Naive thymus-derived CD8-positive, alpha-beta T cell (primary cell): ENCODE measurements at places on chromosomes 2 and 18. TPM values are rescaled to one million over a fixed set of nuclear protein-coding genes. Genes with fewer than 3 reads are reported as not detected.

GRCh38 chr2:103669531-103669930, 907.7 kb downstream of the TMEM182 start:
- no peak for DNase-seq

DNA sequence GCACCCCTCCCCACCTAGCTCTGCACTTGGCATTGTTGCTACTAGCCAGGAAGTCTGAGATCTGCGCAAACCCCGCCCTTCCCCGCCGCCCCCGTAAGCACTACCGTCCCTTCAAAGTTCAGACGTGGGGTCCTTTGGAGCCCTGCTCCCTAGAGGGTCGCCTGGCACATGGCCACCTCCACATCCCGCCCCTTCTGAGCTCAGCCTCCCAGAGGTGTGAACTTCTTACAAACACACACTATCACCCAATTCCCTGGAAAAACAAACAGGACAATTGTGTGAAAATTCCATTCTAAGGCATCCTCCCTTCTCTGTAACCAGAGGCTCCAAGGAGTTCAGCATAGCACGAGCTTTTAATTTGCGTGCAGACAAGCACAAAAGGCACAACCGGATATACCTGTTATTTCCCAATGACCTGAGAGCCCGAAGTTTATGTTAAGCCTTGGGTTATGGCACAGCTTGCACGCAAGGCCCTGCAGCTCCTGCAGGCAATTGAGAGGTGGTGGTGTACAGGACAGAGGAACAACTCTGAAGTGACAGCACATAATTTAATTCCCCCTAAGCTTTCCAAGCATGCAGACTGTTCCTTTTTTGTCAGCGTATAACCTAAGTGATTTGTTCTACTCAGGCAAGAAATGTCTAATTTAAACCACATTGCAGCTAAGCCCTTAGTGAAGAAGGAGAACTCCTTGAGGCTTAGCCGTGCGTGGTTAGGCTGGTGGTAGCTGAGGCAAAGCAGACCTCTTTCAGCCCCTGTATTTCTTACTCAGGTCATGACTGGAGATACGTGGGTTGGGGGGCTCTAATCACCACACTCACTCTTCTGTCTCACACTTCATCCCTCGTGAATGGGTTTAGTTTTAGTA, 20.3 kb upstream of the CYP1B1 start:
- no peak for DNase-seq

DNA sequence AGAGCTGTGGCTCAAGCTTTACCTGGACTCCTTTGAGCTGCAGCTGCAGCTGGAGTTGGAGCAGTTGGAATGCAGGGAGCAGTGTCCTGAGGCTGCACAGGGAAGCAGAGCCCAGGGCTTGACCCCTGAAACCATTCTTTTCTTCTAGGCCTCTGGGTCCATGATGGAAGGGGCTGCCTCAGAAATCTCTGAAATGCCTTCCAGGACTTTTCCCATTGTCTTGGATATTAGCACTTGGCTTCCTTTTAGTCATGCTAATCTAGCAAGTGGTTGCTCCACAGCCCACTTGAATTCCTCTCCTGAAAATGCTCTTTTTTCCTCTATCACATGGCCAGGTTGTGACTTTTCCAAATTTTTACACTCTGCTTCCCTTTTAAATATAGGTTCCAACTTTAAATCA, 108.6 kb upstream of the RNF152 start:
- no peak for DNase-seq

DNA sequence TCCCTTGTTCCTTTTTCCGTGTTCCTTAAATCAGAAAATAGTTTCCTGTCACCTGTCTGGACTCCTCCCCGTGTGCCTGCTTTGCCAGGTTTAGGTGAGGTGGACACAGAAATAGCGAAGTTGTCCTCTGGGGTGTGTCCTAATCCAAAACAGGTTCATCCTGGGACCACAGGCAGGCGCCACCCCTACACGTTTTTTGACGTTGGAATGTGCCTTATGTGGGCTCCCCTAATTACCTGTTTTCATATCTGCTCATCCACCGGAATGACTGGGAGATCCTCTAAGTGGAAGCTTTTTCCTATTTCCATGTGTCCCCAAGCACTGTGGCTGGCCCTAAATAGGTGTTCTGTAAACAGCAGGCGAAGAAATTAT, 49.0 kb upstream of the PAIP2B start:
- no peak for DNase-seq

DNA sequence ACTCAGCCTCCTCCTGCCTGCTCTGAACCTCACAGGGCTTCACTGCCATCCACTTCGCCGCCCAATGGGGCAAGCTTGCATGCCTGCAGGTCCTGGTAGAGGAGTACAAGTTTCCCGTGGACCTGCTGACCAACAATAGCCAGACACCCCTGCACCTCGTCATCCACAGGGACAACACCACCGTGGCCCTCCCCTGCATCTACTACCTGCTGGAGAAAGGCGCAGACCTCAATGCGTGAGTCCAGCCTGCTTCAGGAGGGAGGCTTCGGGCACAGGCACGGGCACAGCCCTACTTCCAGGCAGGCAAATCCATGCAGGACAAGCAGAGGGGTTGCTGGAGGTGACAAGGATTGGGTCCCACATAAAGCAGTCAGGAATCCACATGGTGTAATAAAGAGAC, 1.2 kb downstream of the ANKRD53 start:
- no peak for DNase-seq

GRCh38 chr2:218718058-218718457, 7.4 kb downstream of the TTLL4 start:
- DNase-seq: no peak

DNA sequence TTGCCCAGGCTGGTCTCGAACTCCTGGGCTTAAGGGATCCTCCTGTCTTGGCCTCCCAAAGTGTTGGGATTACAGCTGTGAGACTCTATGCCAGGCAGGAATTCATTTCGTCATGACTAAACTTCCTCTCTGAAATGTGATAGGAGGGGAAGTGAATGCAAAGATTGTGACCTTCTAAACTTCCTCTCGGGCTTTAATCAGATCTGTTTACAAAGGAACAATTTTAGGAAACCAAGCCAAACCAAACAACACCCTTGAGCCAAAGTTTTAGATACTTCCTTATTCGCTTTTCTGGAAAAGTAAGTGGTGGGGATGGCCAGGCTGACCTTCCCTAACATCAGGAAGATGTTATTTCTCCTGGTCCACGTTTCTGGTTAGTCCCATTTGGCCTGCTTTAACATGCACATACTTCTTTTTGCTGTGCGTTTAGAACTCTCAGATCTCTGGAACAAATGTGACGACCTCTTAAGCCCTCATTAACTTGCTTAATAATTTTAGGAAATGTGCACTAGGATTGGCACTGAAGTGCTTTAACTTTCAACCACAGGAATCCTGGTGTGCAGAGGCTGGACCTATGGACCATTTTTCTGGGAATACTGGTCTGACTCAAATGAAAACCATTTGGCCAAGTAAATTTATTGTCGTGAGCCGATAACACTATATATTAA, 33.2 kb upstream of the YES1 start:
- DNase-seq: no peak

DNA sequence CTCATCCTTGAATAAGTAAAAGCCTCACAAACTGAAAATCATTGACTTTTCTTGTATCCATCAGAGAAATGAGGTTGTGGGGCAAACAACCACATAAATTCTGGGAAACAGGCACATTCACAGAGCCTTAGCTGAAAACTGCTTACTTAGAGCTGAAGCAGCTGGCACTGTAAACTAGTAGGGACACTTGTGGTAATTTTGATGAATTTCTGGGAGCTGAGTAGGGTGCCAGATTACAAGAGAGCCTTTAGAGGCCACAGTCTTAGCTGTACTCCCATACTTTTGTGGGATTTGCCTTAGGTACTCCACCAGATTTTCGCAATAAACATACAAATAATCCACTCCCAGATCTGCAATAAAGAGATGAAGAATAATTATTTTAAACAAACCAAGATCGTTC, 315.2 kb downstream of the TMX3 start:
- DNase-seq: no peak

The SPP2 gene
- not detected for total RNA-seq

- DNase-seq: no peak
Measured at GRCh38 chr2:195648787-195649186, 8.2 kb upstream of the SLC39A10 start.

The SLC4A1AP gene
- total RNA-seq: 27.4 TPM

DNA sequence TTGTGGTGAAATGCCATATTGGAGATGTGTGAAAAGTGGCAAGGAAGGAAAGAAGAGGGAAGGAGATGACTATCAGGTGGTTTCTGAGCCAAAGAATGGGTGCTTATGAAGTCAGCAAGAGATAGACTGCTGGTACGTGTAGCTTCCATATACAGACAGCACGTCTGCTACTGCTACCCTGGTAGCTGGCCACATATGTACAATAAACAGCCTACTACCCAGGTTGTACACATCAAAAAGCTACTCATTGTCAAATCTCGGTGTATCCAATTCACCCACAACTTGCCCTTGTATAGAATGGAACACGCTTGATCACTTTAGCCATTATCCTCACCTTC, 761.8 kb downstream of the LRRTM4 start:
- DNase-seq: no peak

DNA sequence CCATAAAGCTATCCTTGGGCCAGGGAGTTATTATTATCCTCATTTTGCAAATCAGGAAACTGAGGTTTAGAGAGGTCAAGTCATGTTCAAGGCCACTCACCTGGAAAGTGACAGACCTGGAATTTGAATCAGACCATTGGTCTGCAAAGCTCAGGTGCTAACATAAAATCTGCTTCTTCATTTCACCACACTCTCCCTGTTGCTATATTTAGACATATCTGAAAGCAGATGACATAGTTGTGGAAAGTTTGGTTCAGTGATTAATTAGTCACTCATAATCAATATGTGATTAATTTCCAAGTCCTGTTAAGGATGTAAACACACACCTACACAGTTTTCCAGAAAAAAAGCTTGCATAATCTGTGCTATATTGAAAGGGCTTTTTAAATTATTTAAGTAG, 57.4 kb downstream of the LINC00305 start:
- DNase-seq: no peak

The SLC11A1 gene
- 0.47 TPM for total RNA-seq

DNA sequence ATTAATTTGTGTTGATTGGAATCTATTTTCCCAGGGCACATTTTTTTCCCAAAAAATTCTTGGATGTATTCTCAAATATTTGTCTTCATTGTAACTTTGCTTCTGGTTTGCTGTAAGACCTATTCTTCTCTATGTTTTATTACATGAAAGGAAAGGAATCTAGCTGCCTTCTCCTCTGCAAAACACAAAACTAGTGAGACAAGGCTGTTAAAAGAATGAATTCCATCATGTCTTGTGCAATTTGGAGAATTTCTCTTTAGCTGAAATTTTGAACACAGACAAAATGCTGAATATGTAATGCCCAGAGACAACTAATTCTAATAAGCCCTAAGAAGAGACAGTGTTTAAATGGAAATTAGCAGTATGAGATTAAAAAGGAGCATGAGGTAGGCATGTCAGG, 275.9 kb downstream of the CDH20 start:
- no peak for DNase-seq

- no peak for DNase-seq
Measured at GRCh38 chr2:109182426-109182825, 53.4 kb downstream of the SH3RF3 start.

The RUFY4 gene
- total RNA-seq: 1.5 TPM

GRCh38 chr18:74563999-74564398, 29.7 kb downstream of the CNDP1 start:
- DNase-seq: no peak

The DNAJB2 gene
- total RNA-seq: 102 TPM

- DNase-seq: no peak
Measured at GRCh38 chr18:21599585-21600525, 649 bp downstream of the ESCO1 start.

- no peak for DNase-seq
Measured at GRCh38 chr18:21109936-21110712, 1.5 kb downstream of the ROCK1 start.

- no peak for DNase-seq
Measured at GRCh38 chr2:37634914-37635503, 36.4 kb downstream of the CDC42EP3 start.

DNA sequence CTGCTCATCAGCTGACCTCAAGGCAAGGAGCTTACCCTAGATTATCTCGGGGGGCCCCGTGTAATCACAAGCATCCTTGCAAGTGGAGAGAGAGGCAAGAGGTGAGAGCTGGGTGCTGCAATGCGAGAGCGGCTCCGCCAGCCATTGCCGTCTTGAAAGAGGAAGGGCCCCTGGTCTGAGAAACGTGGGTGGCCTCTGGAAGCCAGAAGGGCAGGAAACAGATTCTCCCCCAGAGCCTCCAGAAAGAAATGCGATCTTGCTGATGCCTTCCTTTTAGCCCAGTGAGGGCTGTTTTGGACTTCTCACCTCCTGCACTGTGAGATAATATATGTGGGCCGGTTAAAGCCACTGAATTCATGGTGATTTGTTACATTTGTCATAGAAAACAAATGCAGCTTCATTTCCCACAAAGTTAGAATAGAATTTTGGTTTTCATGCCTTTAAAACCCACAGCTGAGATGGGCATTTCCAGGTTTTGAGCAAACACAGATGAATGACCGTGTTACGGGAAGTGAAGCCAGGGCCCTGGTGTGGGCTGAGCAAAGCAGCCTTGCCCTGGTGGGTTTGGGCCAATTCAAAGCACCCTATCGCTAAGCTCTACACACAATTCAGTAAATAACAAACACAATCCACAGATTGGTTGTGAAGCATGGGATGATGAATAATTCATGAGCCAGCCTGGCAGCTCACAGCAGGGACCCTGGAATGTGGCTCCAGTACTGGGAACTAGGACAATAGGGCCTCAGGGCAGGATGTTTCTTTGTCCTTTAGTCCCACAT, 319.9 kb upstream of the HS6ST1 start:
- DNase-seq: no peak

DNA sequence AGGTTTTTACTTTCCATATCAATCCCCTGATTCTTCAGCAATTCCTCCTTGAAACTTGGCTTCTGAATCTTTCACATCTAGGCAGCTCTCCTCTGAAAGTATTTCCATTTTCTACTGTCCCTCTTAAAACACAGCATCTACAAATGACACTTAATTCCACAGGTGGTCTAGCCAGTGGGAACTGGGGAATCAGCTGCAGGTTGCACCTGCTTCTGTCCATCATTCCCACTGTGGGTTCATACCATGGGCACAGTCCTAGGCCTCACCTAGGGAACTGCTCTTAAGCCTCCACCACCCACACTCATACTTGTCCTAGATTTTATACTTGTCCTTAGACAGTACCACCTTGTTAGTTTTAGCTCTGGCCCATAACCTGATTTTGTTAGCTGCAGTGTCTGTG, 2.2 kb downstream of the LOXL3 start:
- no peak for DNase-seq

The HNMT gene
- 0.34 TPM for total RNA-seq

- no peak for DNase-seq
Measured at GRCh38 chr2:134774786-134775641, 56.2 kb upstream of the TMEM163 start.
